ENCODE measurements at places on chromosomes 11 and 22.
A peak's percentile ranks its signal among the peaks of the same experiment; 100 is the strongest.

DNA sequence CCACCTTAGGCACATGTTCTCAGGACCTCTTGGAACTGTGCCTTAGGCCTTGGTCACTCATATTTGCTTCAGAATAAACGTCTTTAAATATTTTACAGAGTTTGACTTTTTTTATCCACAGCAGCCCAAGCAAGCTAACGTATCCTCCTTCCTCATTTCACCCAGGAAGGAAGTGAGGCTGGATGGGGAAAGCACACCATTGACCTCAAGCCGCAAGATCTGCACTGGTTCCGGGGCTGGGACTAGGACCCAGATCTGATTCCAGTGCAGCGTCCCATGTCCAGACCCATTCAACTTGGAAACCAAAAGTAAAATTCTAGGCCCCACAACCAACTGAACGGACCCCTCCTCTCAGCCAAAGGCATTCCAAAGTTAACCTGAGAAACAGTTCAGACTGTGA, 2.4 kb upstream of the LGALS12 start:
- DNase-seq, result no peak

GRCh38 chr11:57901278-57901677, 122.4 kb upstream of the OR9Q1 start:
- no peak for DNase-seq

GRCh38 chr11:27339941-27340340, 23.1 kb downstream of the CCDC34 start:
- no peak for DNase-seq

- peak; percentile 19 for DNase-seq
Observed at GRCh38 chr11:8959546-8960166, 4.6 kb downstream of the TMEM9B start.

GRCh38 chr11:9797300-9797699, 133.4 kb downstream of the SWAP70 start:
- DNase-seq, result no peak

- DNase-seq, result peak; percentile 32
Observed at GRCh38 chr22:41517172-41518047, 26.9 kb downstream of the POLR3H start.

DNA sequence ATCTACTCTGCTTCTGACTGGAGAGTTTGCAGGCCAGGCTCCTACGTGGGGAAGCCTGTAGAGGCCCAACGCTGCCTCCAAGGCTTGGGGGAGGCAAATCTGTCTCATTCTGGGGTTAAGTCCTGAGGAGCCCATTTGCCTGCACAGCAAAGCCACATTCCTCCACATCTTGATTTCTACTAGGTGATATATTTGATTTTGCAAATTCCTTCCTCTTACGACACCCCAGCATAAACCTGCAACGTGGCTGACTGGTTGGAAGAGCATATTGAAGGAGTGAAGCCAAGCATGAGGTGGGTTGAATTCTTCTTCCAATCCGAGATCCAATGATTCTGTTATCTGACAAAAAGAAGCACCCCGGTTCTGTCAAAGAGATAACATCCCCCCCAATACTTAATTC, 87.1 kb downstream of the FBXO7 start:
- no peak for DNase-seq

DNA sequence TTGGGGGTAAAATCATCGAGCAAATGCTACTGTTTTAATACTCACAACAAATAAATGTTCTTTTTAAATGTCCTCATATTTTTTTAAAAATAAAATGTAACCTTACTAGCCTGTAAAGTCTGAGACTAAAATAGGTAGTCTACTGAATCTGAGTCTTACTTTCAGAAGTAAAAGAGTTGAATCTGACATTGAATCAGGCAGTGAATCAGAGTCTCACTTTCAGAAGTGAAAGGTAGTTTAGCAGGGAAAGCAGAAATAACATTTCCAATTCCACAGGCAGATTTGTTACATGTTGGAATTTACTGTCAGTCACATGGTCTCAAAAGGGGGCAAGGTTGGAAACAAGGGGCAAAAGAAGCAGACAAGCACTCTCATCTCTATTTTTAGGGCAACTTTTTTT, 143.0 kb downstream of the ELP4 start:
- DNase-seq, result no peak

DNA sequence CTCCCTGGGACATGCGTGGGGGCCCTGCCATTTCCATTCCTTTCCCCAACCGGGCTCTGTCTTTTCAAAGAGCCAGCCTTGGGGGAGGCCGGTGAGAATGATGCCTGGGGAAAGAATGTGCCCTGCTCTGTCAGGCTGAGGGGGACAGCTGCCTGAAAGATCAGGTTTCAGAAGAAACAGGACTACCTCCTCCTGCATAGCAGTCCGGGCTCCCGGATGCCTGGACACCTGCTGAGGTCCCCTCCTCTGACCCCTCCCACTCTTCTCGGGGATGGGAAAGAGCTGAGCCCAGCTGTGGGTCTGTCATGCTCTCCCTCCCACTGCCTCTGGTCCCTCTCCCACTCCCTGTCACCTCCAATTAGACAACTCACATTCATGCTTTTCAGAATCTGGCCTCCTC, 41.8 kb upstream of the CDON start:
- no peak for DNase-seq

- DNase-seq, result peak; percentile 17
Observed at GRCh38 chr11:61752117-61752924, at the start of gene MYRF. Gene MYRF (plus strand): TSS chr11:61752636. CDS start chr11:61752745, 109 bp downstream.

DNA sequence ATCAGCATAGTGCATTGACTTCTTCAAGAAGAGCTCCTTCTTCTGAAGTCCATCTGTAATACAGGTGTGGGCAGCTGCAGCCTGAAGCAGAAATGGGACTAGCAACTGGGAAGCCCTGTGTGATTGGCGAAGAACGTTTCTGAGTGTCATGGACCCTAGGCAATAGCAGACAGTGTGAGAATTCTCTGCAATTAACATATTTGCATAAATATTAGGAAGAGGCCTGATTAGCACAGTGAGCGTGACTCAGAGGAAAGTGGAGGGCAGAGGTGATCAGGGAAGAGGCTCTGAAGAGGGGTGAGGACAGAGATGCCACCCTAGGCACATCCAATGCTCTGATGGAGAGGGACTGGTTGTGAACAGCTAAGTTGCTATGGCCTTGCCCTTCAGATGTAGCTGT, 171.2 kb upstream of the ZBED5 start:
- DNase-seq, result no peak

DNA sequence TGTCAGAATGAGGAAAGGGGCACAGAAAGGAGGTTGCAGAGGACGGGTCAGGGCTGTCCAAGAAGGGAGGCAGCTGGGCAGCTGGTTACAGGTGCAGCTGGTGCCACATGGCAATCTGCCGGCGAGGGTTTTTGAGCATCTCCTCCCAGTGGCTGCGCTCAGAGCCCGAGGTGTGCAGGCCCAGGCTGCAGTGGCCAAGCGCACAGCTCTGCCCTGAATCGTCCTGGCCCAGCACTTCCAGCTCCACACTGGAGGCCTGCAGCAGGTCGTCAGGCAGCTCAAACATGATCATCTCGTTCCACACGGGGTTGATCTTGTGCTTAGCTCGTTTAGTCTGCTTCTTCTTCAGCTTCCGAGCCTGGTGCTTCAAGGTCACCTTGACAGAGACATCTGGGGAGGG, 42.2 kb downstream of the SYT13 start:
- DNase-seq, result no peak

DNA sequence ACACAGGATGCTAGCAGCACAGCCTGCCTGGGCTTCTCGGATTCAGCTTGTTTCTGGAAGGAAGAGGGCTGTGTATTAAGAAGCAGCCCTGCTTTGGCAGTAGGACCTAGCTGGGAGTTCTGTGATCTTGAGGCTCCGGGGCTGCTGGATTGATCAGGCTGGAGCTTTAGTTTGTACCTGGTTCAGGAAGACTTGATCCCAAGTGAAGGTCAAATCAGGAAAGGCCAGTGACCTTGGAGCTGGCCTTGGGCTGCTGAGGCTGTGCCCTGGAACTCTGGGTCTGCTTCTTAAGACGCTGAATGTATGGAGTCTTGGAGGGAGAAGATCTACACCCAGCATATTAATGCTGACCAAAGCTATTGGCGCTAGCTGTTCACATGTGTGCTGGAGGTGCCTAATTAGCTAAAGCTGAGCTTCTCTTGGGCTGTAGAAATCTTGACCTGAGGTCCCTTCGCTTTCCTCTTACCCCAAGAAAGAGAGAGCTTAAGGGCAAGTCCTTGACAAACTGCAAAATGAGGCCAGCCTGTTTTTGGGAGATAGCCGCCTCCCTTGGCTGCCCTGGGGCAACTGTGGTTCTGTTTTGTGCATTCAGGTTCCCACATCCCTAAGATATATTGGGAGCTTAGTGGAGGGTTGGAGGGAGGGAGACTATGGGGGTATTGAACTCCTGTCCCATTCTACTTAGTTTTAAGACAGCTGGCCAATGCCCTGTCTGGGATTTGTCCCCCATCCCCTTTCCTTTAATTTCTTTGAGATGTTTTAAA, 135.9 kb downstream of the DBX1 start:
- DNase-seq, result no peak

GRCh38 chr22:31345331-31346254, 553 bp downstream of the PATZ1 start:
- DNase-seq, result peak; percentile 85

- no peak for DNase-seq
Observed at GRCh38 chr11:84886344-84886743, 740.8 kb downstream of the DLG2 start.

GRCh38 chr22:45932071-45932470, 44.9 kb downstream of the WNT7B start:
- DNase-seq, result no peak

DNA sequence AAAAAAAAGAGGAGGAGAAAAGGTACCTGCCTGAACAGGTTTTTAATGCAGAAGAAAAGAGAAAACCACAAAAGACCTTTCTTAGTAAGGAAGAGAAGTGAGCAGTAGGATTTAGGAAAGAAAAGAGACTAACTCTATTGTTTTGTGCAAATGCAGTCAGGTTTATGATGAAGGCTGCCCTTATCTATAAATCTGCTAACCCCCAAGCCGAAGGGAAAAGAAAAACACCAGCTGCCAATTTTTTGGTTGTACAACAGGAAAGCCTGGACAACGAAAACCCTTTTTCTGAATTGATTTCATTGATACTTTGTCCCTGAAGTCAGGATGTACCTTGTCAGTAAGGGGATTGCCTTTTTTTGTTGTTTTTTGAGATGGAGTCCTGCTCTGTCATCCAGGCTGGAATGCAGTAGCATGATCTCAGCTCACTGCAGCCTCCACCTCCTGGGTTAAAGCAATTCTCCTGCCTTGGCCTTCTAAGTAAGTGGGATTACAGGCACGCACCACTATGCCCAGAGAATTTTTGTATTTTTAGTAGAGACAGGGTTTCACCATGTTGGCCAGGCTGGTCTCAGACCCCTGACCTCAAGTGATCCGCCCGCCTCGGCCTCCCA, 21.2 kb downstream of the POLD4 start:
- DNase-seq, result no peak

GRCh38 chr22:40531951-40532900, 104.3 kb downstream of the MRTFA start:
- DNase-seq, result no peak

GRCh38 chr11:106389101-106389500, 311.6 kb downstream of the AASDHPPT start:
- DNase-seq, result no peak

DNA sequence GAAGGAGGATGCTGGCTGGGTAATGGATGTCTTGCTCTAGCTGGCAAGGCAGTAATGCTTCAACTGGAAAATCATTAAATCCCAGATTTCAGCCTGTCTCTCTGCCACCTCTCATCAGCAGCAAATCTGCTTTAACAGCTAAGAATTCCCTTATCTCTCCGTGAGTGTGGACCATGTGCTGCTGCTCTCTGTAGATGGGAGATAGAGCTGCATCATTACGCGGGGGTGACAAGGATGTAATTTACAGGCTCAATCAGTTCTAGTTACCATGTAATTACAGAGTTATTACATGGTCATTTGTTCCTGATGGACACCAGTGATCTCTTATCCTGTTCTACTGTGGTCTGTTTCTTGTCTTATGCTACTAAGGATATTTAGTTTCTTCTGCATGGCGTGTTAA, 665.4 kb downstream of the NTM start:
- DNase-seq, result no peak

DNA sequence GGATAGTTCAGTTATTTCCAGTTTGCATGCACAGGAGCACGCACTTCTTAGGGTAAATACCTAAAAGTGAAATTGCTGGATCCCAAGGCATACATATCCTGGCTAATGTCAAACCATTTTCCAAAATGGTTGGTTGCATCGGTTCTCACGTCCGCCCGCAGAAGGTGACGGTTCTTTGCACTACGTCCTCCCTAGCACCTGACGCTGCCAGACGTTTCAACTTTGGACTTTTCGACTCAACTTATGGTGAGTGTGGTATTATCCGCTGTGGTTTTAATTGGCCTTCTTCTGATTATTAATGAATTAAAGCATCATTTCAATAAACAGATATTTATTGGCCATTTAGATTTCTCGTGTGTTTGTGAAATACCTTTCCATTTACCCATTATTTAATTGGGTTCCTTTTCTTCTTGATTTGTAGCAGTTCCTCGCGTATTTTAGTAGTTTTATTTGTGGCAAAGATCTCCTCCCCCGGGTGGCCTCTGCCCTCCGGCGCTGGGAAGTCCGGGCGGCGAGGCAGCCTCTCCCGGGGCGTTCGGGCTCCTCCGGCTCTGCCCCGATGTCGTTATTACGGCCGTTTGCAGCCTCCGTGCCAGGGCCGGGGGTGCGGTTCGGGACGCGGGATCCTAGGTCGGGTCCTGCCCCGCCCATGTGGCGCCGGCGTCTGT, at the start of gene JHY:
JHY (plus strand) TSS at position 571 of the 668 bp plus-strand sequence. CDS start 3,091 bp downstream, outside the sequence.
- peak; percentile 39 for DNase-seq

GRCh38 chr11:133841279-133842043, 3.9 kb downstream of the SPATA19 start:
- no peak for DNase-seq

DNA sequence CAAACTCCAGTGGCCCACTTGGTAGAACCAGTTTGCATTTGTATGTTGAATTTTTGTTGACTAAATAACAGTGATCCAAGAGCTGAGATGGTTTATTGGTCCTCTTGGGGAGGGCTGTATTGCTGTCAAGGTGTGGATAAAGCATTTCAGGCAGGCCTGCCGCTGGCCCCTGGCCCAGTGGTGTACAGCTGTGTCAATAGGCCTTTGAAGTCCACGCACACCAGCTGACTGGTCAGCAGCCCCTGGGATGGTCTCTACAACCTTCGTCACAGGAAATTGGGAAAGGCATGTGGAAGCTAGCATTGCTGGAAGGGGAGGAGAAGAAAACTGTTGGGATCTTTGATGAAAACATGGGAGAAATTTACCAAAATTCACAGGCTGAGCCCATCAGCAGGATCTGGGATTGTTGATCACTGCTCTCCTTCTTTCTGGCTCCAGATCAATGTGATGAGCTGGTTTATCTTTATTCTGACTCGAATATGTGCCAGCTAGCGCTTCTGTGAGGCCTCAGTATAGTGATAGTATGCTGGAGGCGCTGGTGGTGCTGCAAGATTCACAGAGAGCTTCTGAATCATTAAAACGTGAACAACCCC, 12.5 kb upstream of the E2F8 start:
- peak; percentile 96 for DNase-seq

GRCh38 chr11:7974668-7975067, 9.4 kb upstream of the NLRP10 start:
- DNase-seq, result no peak

DNA sequence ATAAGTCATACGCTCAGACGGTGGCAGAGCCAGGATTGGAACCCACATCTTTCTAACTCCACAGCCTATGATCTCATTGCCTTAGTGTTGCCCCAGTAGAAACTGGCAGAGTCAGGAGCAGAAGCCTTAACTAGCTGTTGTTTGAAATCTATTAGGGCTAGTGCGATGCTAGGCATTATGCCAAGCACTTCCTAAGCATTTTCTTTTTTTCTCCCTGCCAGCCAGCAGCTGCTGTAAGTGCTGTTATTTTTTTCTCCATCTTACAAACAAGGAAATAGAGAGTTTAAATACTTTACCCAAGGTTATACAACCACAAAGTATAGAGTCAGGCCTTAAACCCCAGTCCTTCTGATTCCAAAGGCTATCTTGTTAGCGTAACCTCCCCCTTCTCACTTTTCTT, 161.0 kb upstream of the SORL1-AS1 start:
- peak; percentile 45 for DNase-seq

- DNase-seq, result no peak
Observed at GRCh38 chr22:20203552-20204201, 52.8 kb upstream of the CCDC188 start.
